GM23248 (cell line): ENCODE measurements at places on chromosomes 12 and 14. TPM values are rescaled to one million over a fixed set of nuclear protein-coding genes. Genes with fewer than 3 reads are reported as not detected.

GRCh38 chr12:57738661-57739237 is at the start of gene AGAP2:
Gene AGAP2 (minus strand): TSS chr12:57738742. CDS start chr12:57738246, 496 bp downstream.
- DNase-seq, result peak; percentile 27

DNA sequence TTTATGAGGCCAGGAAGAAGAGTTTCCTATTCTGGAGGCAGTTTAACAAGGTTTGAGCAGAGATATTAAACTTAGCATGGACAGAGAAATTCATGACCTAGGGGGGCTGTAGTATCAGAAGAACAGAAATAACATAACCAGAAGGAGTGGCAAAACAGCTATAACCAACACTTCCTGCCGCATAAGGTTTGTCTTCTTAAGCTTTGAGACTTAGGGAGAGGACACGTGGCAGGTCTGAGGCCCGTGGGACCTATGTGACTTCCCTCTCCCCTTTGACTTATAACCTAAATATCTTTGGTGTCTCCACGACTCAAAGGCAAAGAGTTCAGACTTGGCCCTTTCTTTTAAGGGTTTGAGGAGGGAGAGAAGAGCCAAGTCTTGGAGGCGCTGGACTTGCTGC is 119.1 kb upstream of the PZP start:
- no peak for DNase-seq

GRCh38 chr14:44914849-44915248 is 46.9 kb downstream of the KLHL28 start:
- peak; percentile 38 for DNase-seq

GRCh38 chr12:91109148-91109564 is 2.1 kb downstream of the LUM start:
- DNase-seq, result peak; percentile 81

FBXW8 gene
- polyA plus RNA-seq, result 11.0 and 12.7 TPM in 2 replicates

TDRD9 gene
- polyA plus RNA-seq, result not detected in 2 replicates

DNA sequence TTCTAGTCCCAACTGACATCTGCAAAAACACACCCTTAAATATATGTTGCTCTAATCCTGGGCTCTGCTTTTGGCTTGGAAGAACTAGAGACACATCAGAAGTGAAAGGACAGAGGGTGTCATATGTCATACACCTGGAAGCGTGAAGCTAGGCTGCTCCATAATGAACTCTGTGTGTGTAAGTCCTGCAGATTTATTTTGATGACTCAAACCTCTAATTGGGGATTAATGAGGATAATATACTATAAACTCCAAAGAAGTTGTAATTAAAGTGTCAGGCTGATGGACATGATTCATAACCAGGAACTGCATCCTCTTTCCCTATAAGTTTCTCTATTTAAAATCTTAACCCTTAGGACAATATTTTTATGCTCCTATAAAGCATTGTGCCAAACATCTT is 4.4 kb upstream of the KCNK10 start:
- DNase-seq, result no peak

VRTN gene
- not detected in 2 replicates for polyA plus RNA-seq

C3AR1 gene
- 0.24 TPM in 1 of 2 replicates, not detected in the other for polyA plus RNA-seq

CPNE6 gene
- not detected in 2 replicates for polyA plus RNA-seq

RNFT2 gene
- 0.24 and 0.33 TPM in 2 replicates for polyA plus RNA-seq
